T-helper 1 cell treated with Interleukin-12 subunit alpha and Interleukin-12 subunit beta and Interleukin-4 antibody, amounts not matched to agents 30 ng/mL and 1 ng/mL, for 36 hours (primary cell): ENCODE measurements at places on chromosomes 7 and 10. TPM values are rescaled to one million over a fixed set of nuclear protein-coding genes. Genes with fewer than 3 reads are reported as not detected.

The UBTD1 gene
- total RNA-seq: 0.90 and 1.5 TPM in 2 replicates

The ZCWPW1 gene
- 1.8 and 2.4 TPM in 2 replicates for total RNA-seq

The HOXA1 gene
- total RNA-seq: 0.22 and 0.41 TPM in 2 replicates

The AGFG2 gene
- total RNA-seq: 58.0 and 62.3 TPM in 2 replicates

The CHAT gene
- not detected in 2 replicates for total RNA-seq

The EPO gene
- total RNA-seq: not detected in 2 replicates

The HKDC1 gene
- total RNA-seq: 3.0 and 3.7 TPM in 2 replicates

The PSAP gene
- 188 and 192 TPM in 2 replicates for total RNA-seq

The ZNF425 gene
- total RNA-seq: 0.86 and 1.1 TPM in 2 replicates

The ZWINT gene
- total RNA-seq: 79.1 and 81.1 TPM in 2 replicates

The MINDY4 gene
- total RNA-seq: 0.66 and 0.78 TPM in 2 replicates

The GARIN1A gene
- 1.5 and 3.4 TPM in 2 replicates for total RNA-seq

The PWWP2B gene
- 9.4 and 9.8 TPM in 2 replicates for total RNA-seq

The ZPBP gene
- not detected in 2 replicates for total RNA-seq

The ELN gene
- total RNA-seq: not detected in 2 replicates

The EBF3 gene
- not detected in 2 replicates for total RNA-seq

The CCDC126 gene
- total RNA-seq: 7.7 and 8.6 TPM in 2 replicates

The TLL2 gene
- total RNA-seq: 0.10 TPM in 1 of 2 replicates, not detected in the other

The GALNT17 gene
- not detected in 2 replicates for total RNA-seq

The CYCS gene
- 135 and 140 TPM in 2 replicates for total RNA-seq

The PRKAR2B gene
- total RNA-seq: 0.63 and 1.1 TPM in 2 replicates

The UPK3B gene
- total RNA-seq: 0.46 and 2.0 TPM in 2 replicates

The NXPH1 gene
- total RNA-seq: not detected in 2 replicates

The TMEM254 gene
- 17.2 and 17.4 TPM in 2 replicates for total RNA-seq

The ASZ1 gene
- not detected in 2 replicates for total RNA-seq

The NME8 gene
- not detected in 2 replicates for total RNA-seq

The ANXA8 gene
- total RNA-seq: 0.32 and 0.66 TPM in 2 replicates

The NEUROG3 gene
- total RNA-seq: not detected in 2 replicates

The ALOX5 gene
- total RNA-seq: 29.6 and 30.1 TPM in 2 replicates

The ANKRD1 gene
- not detected in 2 replicates for total RNA-seq

The RAMP3 gene
- total RNA-seq: not detected in 2 replicates

The RPEL1 gene
- not detected in 2 replicates for total RNA-seq

The ACTR3C gene
- 12.8 and 14.1 TPM in 2 replicates for total RNA-seq

The RNF32 gene
- 3.7 TPM in 2 replicates for total RNA-seq

The WNT16 gene
- not detected in 2 replicates for total RNA-seq

The PLEKHS1 gene
- 0.22 TPM in 2 replicates for total RNA-seq
